ENCODE measurements at places on chromosomes 7 and 10. TPM values are rescaled to one million over a fixed set of nuclear protein-coding genes. Genes with fewer than 3 reads are reported as not detected.
A peak's percentile ranks its signal among the peaks of the same experiment; 100 is the strongest.

DNA sequence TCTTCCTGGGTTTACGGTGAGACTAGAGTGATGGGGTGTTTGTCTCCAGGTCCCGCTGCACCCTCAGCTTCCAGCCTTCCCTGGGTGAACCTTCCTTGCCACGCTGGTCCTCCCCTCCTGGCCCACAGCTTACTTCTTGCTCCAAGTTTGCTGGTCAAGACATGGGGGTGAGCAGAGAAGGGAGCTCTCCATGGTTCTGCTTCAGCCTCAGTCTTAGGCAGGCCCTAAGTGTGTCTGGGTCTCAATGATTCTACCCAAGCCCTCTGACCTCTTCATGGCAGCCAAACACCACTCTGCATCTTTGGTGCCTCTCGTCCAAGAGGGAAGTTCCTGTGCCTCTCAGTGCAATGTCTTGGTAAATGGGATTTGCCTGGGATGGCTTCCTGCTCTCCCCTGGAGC is 356.5 kb upstream of the KLF6 start:
- no peak for DNase-seq

DNA sequence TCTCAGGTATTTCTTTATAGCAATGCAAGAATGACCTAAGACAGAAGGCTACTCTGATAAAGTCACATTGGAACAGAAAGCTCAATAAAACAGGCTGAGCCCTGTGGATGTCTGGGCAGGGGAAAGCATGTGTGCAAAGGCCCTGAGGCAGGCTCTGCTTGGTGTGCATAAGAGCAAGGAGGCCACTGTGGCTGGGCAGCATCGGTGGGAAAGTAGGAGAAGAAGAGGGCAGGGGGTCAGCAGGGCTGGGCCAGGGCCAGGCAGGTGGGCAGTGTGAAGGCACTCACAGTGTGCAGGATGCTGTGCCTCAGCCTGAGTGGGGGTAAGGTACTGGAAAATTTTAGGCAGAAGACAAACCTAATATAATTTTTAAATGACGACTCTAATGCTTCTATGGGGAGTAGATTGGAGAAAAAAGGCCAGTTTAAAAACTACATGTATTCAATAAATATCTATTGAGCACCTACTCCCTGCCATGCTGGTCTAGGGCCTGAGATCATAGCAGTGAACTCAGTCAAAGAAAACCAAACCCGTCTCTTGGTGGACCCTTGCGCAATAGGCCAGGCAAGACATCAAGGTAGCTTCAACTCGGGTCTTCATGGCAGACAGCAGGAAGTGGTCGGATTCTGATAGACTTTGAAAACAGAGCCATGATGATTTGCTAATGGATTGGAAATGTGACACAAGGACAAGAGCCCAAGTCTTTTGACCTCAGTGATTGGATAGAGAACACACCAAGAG is 572.3 kb downstream of the TCERG1L start:
- no peak for DNase-seq

DNA sequence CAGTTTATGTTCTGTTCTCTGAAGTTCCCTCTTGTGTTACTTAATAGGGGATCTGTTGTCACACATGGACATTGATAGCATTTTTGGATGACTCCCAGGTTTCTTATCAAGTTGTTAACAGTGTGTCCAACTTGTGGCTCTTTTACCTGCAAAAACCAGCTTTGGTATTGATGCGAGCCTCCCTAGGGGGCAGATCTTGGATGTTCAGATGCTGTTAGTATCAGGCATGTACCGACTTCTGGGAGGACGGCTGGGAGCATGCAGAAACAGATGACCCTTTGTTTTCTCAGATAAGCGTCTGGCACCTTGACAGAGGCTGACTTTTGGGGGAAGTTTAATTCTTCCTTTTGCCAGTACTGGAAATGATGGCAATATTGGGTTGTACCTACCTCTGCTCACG is 2.2 kb downstream of the PLPP4 start:
- DNase-seq = no peak

DNA sequence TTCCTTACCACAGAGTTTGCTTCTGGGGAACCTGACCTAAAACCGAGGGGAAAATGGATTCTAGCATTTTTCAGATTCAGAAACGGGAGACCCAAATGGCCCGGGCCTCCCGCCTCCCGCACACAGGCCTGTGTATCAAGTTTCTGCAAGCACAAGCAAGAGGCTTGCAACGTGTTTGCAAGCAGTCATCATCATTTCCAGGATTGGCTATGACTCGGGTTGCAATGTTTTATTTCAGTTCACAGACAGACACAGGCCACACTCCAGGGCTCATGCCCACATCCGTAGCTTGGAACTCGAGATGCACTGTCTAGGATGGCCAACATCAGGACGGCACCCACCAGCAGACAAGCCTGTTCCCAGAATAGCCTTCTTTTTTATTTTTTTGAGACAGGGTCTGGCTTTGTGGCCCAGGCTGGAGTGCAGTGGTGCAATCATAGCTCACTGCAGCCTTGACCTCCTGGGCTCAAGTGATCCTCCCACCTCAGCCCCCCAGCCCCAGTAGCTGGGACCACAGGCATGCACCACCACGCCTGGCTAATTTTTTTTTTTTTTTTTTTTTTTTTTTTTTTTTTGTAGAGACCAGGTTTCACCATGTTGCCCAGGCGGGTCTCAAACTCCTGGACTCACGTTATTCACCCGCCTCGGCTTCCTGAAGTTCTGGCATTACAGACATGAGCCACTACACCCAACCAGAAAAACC is 68.1 kb upstream of the FOXK1 start:
- DNase-seq = no peak

- DNase-seq = no peak
Measured at GRCh38 chr10:77291596-77292505, 345.8 kb downstream of the KCNMA1 start.

DNA sequence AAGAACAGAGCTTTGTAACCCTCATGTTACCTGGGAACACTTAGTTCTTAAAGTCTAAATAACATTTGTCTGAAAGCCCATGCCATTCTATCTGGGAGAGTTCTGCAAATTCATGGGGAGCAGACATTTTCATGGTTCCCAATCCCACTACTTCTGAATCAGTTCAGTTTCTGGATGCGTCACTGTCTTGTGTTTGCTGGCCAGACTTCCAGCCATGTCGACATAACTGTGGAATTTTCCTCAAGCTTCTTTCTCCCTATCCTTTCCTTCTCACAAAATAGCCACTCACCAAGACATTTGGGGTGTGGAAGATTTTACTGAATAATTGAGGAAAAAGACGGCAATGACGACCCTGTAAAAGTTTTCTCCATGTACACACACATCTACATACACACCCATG is 272.5 kb downstream of the NEBL start:
- no peak for DNase-seq

GRCh38 chr7:150514748-150515222 is at the start of gene GIMAP7:
Gene GIMAP7 (plus strand): TSS chr7:150514872. CDS start chr7:150519975, 5,103 bp downstream.
- peak; percentile 5 for DNase-seq

GRCh38 chr7:66597461-66597860 is 31.2 kb upstream of the KCTD7 start:
- no peak for DNase-seq

- DNase-seq = no peak
Measured at GRCh38 chr10:104293011-104293410, 24.0 kb downstream of the GSTO2 start.

GRCh38 chr7:76278540-76278939 is 23.9 kb upstream of the HSPB1 start:
- no peak for DNase-seq

- no peak for DNase-seq
Measured at GRCh38 chr7:44195889-44196288, 4.9 kb upstream of the YKT6 start.

SH2B2 gene
- 19.3 TPM for total RNA-seq

LIPK gene
- total RNA-seq = not detected

NHLRC2 gene
- total RNA-seq = 66.7 TPM

HOXA7 gene
- 0.94 TPM for total RNA-seq

Data from thyroid gland (tissue), 4 donors.